ENCODE measurements at places on chromosomes 12 and 14. TPM values are rescaled to one million over a fixed set of nuclear protein-coding genes. Genes with fewer than 3 reads are reported as not detected.

Gene SERPINA1
- total RNA-seq = 5.4 TPM

Gene KCNH5
- total RNA-seq = not detected

Gene CSRP2
- 36.3 TPM for total RNA-seq

Gene TRIM9
- total RNA-seq = 2.6 TPM

Gene PITPNM2
- total RNA-seq = 5.6 TPM

GRCh38 chr12:5511644-5512600 is 80.0 kb downstream of the NTF3 start:
- DNase-seq = peak; percentile 6

DNA sequence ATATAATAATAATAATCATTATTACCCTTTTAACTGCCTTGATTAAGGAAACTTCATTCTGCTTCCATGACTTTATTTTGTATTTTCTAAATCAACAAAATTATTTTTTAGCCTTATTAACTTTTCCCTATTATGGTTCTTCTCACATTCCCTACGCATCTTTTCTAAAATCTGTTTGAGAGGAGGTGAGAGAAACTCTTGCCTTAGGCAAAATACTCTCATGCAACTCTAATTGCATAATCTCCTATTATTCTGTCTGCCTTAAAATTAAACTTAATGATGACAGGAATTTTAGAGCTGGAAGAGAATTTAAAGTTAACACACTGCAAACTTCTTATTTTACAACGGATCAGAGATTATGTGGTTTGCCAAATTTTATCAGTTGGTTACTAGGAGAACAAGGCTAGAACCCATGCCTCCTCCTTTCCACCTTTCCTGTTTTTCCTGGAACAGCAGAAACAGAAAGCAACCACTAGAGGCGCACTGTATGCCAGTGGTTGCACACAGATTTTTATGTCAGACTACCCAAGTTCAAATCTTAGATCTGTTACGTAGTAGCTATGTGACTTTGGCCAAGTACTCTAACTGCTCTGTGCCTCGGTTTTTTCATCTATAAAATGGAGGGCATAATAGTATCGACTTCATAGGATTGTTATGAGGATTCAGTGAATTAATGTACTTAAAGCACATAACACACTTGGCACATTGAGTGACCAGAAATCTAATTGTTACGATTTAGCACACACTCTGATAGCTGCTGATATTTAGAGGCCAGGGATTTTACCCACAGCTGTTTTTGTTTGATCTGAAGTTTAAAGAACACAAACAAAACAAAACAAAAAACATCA is 4.3 kb upstream of the BRMS1L start:
- peak; percentile 66 for DNase-seq

Data from PC-3 (cell line).